ENCODE measurements at places on chromosomes 13 and 19. TPM values are rescaled to one million over a fixed set of nuclear protein-coding genes. Genes with fewer than 3 reads are reported as not detected.

TMEM91 gene
- 0.08 TPM for total RNA-seq

DNA sequence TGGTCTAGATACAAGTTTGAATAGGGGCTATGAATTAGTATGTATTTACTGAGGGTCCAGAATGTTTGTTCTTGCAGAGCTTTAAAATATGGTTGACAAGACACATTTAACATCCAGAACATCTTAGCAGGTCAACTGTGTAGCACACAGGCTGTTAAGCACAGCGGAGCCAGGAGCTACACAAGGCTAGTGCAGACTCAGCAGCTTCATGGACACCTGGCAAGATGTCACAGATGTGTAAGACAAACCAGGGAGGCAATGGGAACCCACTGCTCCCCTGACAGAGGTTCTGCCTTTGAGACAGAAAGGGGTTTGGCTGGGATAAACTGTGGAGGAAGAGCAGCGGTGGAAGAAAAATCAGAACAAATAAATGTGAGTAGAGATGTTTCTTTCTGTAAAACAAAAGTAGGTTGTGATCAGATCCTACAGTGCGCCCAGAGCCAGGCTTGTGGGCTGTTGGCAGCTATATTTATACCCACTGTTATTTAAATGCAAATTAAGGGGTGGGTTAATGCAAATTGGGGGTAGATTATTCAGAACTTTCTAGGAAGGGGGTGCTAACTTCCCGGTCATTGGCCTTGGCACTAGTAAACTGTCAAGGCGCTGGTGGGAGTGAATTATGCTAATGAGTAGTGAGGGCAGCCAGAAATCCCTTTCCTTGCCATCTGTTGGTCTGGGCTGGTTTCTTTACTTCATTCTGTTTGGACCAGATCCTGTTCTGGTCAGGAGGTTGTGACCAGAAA lies 33.0 kb downstream of the MIPEP start:
- DNase-seq = no peak

- no peak for DNase-seq
Observed at GRCh38 chr19:1699998-1700732, 47.8 kb upstream of the TCF3 start.

DNA sequence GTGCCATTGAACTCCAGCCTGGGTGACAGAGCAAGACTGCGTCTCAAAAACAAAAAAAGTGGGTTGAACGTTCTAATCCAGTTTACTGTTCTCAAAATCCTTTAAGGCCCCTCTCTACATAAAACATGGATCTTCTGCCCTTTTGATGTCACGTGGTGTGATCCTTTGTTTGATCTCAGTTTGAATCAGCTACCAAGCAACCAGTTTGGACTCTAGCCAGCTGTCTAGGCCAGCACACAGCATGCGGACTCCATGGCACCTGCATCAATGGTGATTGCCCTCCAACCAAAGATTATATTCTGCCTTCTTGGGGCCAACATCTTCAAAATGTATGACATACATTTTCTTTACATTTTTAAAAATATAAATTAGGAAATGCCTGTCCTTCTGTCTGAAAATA lies 365.4 kb downstream of the NDFIP2 start:
- no peak for DNase-seq

Data from H4 (cell line).